A549 treated with CORT108297 at 1 μM for 4 hours (cell line): ENCODE measurements at places on chromosomes 7 and 10. TPM values are rescaled to one million over a fixed set of nuclear protein-coding genes. Genes with fewer than 3 reads are reported as not detected.

OPN4 gene
- total RNA-seq, result not detected in 5 replicates

CALY gene
- 0.54 to 1.5 TPM (median 0.81 TPM) in 5 replicates for total RNA-seq

SYT15 gene
- total RNA-seq, result 2.6 to 3.5 TPM (median 2.9 TPM) in 5 replicates

TAS2R3 gene
- not detected in 5 replicates for total RNA-seq

VGF gene
- 10.5 to 26.2 TPM (median 16.4 TPM) in 5 replicates for total RNA-seq

OR2F1 gene
- not detected in 5 replicates for total RNA-seq

CPED1 gene
- 0.08 to 0.15 TPM in 2 of 5 replicates, not detected in the others for total RNA-seq

HOXA1 gene
- 2.5 to 4.0 TPM (median 3.5 TPM) in 5 replicates for total RNA-seq
